ENCODE measurements at places on chromosomes 13 and 19.
A peak's percentile ranks its signal among the peaks of the same experiment; 100 is the strongest.

DNA sequence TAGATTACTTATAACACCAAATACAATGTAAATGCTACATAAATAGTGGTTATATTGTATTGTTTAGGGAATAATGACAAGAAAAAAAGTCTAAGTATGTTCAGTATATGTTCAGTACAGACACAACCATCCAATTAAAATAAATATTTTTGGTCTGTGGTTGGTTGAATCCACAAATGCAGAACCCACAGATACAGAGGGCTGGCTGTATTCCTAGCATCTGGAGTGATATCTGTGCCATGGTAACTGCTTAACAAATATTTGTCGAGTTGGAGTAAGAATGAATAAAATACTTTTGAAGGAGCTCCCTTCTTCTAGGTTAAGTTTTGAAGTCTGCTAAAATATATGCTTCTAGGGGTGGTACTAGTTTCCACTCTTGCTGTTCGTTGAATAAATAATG, 241.0 kb downstream of the KLF5 start:
- DNase-seq = no peak

DNA sequence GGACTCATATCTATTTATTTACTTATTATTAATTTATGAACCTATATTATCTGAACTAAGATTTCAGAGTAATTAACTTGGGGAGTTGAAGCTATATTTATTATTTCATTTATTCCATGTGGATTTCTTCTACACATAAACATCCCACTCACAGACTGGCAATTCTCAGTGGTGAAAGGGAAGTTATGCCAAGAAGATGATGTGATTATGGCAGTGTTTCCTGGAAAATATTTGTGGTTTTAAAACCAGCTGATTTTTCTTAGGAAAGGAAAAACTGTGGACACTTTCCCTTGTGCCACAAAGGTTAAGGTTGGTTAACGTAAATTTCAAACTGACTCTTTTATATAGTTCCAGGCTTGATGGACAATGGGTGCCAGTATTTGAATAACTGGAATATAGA, 513.1 kb downstream of the SLITRK6 start:
- DNase-seq = no peak

- no peak for DNase-seq
Measured at GRCh38 chr19:38143847-38144246, 80.2 kb downstream of the DPF1 start.

- DNase-seq = peak; percentile 36
Measured at GRCh38 chr19:34995551-34995950, 4.6 kb upstream of the GRAMD1A start.

DNA sequence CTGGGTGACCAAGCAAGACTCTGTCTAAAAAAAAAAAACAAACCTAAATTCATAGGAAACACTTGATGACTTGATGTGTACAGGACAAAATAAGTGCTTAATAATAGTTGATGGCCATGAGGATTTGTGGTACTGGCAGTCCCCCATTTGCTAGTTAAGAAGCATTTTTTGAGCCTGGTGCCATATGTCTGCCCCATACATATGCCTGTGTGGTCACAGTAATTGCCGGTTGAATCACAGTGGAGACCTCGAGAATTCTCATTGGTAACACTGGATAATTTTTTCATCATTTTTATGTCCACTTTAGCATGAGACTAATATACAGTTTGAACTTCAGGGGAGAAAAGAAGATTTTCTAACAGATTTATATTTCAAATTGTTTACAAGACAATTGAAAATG, 79.2 kb downstream of the LRCH1 start:
- no peak for DNase-seq

GRCh38 chr13:112605531-112605990, 17.6 kb upstream of the TUBGCP3 start:
- peak; percentile 68 for DNase-seq

GRCh38 chr13:46561691-46562090, 8.7 kb downstream of the LRCH1 start:
- DNase-seq = no peak

GRCh38 chr19:4088975-4089374, 22.3 kb upstream of the ZBTB7A start:
- no peak for DNase-seq

DNA sequence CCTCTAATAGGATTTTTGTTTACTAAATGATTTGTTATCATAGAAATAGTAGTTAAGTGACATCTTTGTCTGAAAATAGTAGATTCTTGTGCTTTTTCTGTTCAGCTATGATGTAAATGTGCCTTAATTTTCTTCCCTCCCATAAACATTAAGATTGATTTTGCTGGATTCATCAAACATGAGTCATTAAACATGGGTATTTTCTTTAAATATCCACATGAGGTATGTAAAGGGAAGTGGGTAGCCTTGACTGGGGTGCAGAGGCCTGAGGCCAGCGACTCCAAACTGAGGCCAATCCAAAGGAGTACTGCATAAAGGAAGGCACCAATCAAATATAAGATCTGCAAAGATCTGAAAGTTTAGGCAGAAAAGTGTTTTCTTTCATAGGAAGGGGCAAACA, 3.7 kb downstream of the ZNF136 start:
- no peak for DNase-seq

GRCh38 chr13:70483599-70484276, 375.5 kb upstream of the KLHL1 start:
- DNase-seq = no peak

GRCh38 chr19:925526-926322, at the start of gene ARID3A:
TSS of gene ARID3A (plus strand) at chr19:926035. CDS start at chr19:929529, 3,494 bp downstream.
- DNase-seq = peak; percentile 94

DNA sequence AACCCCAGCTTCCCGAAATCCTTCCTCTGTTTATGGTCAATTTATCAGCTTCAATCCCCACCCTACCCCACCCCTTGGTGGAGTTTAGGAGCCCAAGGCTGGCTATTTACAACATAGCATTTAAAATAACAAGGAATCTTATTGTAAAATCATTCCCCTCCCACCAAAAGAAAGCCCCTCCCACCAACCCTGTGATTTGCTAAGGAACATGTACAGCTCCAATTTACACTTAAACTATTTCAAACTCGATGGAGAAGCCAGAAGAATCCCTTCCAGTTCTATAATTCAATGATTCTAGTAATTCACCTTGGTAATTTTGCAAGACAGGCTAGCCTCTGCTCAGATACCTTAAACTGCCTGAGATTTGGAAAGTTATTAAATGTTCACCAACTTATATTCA, 3.0 kb downstream of the LATS2 start:
- no peak for DNase-seq

Measured in spleen (tissue), 13 donors.